ENCODE measurements at places on chromosomes 1 and 21.

- no peak for DNase-seq
Observed at GRCh38 chr1:31400393-31400792, 12.6 kb upstream of the SERINC2 start.

- DNase-seq: no peak
Observed at GRCh38 chr1:218584418-218585155, 239.5 kb downstream of the TGFB2 start.

GRCh38 chr1:201570886-201571624, 32.1 kb downstream of the NAV1 start:
- DNase-seq: no peak

DNA sequence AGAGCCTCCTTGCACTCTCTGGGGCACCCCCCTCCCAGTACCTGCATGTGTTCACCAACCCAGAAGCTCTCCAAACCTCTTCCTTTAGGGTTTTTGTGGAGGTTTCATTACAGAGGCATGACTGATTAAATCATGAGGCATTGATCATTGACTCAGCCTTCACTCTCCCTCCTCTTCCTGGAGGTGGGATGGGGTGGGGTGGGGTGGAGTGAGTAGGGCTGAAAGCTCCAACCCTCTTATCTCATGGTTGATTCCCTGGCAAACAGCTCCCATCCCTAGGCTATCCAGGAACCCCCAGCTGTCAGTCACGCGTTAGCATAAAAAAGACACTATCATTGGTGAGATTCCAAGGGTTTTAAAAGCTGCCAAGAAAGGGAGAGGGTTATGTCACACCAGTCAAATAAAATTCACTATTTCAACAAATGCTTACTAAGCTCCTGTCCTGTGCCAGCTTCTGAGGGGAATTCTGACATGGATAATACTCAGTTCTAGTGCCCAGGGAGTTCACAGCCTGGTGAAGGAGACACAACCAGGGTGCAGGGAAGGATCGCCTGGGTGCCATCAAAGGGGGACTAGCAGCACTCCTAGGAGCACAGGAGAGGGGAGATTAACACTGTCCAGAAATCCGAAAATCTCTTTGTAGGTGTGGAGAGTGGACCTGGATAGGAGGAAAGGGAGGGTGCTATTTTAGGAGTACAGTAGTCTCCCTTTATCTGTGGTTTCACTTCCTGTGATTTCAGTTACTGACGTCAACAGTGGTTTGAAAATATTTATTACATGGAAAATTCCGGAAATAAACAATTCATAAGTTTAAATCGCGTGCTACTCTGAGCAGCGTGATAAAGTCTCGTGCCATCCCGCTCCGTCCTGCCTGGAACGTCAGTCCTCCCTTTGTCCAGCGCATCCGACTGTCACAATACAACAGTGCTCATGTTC, 6.8 kb upstream of the IL24 start:
- DNase-seq: no peak

DNA sequence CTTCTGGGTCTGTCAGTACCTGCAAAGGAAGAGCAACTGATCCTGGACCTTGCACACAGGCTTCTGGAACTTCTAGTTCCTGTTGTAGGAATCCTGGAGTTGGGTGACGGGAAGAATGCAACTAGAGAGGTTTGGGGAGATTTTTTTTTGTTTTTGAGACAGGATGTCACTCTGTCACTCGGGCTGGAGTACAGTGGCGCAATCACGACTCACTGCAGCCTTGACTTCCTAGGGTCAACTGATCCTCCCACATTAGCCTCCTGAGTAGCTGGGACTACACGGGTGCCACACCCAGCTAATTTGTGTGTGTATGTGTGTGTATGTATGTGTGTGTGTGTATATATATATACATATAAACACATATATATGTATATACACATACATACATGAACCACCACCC, 18.8 kb downstream of the ENTREP3 start:
- DNase-seq: no peak

- no peak for DNase-seq
Observed at GRCh38 chr1:159469921-159470533, 30.5 kb downstream of the OR10J1 start.

- DNase-seq: no peak
Observed at GRCh38 chr1:173353350-173353749, 123.8 kb upstream of the PRDX6 start.
